Hindlimb muscle (tissue), 1 donor: ENCODE measurements at places on chromosomes 2 and 18. TPM values are rescaled to one million over a fixed set of nuclear protein-coding genes. Genes with fewer than 3 reads are reported as not detected.

IL1F10 gene
- polyA plus RNA-seq = not detected

POTEJ gene
- polyA plus RNA-seq = 0.06 TPM

DNA sequence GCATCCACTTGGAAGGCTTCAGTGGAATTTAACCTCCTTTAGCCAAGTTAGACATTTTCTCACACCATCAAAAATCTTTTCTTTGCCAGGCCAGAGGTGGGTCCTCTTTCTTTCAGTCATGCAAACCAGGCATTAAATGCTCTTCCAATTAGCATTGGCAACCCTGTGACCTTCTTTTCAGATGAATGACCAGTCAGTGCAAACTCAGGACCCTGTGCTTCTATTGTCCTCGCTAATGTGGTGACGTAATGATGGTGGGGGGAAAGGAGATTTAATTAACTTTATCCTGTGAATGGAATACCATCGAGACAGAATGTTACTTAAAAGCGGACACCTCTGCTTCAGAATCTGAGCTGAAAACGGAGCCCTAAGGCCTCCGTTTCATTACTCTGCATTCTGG lies 23.2 kb upstream of the STPG4 start:
- DNase-seq = no peak

- DNase-seq = no peak
Observed at GRCh38 chr2:226959418-226959817, 123.6 kb downstream of the RHBDD1 start.

DNA sequence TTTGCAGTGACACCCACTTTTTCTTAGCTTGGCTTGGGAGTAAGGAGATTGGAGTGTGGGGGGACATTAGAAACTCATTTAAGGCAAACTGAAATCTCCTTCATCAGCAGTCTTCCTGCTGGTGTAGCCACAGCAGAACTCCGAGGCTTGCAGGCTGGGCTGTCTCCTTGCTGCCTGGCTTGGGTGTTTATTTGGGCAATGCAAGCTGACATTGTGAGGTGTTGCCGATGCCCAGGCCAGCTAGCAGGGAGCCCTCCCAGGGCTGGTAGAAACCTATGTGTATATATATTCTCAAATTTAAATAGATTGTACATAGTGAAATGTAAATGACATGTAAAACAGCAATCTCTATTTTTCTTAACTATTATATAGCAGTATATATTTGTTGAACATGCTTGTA lies 11.8 kb downstream of the GDF7 start:
- no peak for DNase-seq

DNA sequence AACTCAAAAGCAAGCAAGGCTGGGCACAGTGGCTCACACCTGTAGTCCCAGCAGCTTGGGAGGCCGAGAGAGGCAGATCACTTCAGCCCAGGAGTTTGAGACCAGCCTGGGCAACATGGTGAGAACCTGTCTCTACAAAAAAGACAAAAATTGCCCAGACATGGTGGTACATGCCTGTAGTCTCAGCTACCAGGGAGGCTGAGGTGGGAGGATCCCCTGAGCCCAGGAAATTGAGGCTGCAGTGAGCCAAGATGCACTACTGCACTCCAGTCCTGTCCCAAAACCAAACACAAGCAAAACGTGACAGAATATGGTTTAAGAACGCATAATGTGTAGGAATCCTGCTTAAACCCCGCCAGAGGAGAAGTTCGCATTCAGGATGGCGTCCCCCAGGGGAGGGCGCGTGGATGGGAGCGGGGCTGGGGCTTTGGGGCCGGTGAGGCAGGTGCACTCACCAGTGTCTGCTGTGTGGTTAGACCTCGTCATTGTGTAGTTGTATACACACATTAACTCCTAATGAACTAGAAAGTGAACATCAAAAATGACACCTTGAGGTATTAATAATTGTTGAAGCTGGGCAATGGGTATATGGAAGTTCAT lies 5.4 kb downstream of the COLEC11 start:
- no peak for DNase-seq

DNA sequence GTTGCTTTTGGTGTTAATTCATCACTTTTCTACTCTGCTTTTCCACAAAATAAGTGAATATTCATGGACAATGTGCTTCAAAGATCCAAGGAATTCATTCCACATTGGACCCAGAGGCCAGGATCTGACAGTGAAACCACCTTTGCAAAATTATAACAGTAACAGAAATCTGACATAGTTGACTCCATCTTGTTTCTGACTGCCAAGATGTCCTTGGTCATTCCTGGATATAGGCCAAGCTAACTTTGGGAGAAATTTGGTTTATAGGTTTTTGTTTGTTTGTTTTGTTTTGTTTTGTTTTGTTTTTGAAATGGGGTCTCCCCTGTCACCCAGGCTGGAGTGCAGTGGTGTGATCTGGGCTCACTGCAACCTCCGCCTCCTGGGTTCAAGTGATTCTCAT lies 10.3 kb downstream of the MPPE1 start:
- no peak for DNase-seq

DNA sequence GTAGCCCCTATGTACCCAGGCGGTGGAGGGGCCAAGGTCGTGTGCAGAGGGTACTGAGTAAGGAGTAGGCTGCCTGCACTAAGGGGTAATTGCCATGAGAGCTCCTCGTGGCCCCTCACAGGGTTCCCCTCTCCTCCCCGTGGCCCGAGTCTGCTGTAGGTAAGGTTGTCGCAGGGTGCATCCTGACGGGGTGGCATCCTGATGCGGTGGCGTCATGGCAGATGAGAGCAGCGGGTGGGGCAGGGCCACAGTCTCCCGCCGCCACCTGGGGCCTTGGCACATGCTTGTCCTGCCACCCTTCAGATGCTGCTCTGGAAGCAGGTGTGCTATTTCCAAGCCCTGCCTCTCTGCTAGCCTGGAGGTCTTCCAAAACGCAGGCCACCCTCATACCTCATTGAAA lies 89.7 kb downstream of the EIPR1 start:
- no peak for DNase-seq

DNA sequence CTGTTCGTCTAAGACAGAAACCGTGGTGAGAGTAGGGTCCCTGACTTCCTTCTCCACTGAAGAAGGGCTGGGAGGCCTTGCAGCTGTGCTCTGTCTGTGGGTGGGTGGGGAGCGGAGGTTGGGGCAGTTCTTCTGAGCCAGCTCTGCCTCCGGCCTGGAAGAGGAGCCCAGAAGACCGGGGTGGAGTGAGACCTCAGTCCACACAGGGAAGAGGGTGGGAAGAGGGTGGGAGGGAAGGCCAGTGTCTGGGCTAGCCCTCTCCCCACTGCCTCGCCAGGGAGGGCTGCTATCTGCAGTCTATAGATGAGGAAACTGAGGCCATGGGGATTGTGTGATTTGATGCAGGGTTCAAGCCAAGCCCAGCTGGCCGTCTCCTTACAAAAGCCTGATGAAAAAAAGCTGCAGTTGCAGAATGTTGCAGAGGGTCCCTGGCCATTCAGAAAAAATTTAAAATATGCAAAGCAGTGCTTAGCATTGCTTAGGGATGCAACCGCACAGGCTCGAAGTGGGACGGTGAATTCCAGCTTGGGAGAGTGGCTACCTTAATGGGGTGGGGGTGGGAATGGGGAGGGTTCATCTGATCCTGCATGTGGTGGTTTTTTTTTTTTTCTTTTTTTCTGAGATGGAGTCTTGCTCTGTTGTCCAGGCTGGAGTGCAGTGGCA lies 181.6 kb upstream of the HS6ST1 start:
- DNase-seq = no peak

DNA sequence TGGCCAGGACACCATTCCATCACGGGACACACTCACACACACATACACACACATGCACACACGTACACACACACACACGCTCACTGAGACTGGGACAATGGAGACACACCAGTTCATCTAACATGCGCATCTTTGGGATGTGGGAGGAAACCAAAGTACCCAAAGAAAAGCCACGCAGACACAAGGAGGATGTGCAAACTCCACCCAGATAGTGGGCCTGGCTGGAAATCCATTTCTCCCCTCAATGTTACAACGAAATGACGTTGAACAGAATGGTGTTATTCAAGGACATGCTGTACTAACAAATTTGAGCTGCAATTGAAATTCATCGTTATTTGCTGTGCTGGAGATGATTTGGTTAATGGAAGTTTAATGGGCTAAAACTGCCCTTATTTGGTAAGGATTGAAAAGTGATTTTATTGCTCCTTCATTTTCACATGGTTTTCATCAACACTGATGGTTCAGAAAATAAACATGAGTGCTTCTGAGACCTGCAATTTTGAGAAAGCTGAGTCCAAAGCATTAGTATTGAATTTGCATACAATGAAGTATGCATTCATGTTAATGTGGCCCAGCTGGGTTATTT lies 110.0 kb downstream of the KCNE4 start:
- no peak for DNase-seq

DNA sequence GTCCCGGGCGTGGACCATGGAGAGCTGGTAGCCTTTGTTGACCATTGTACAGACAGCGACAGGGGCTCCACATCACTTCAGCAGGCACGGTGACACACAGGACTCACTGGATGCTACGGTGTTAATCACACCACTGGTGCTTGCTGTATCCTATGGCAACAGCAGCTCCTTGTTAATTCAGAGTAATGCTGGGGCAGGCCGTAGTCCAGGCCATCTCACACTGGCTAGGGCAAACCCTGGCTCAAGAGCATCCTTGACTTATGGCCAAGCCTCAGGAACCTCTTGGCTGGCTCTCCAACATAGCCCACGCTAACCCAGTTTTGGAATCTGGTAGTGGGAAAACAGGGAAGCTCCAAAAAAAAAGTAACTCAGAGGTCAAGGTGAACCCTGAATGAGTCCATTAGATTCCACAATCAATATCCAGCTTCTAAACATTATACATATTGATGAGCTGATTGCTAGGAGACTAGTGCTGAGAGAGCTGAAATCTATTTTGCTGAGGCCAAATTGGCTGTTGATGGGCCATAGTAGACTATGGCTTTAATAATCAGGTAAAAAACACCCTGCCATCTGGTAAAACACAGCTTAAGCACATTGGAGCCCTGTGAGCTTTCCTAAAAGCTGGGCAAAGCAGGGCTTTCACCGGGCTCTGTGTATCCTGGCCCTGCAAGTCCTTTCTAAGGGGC lies 253.6 kb downstream of the PRKCE start:
- no peak for DNase-seq
